Glutamatergic neuron (in vitro differentiated cells): ENCODE measurements at places on chromosomes 5 and 9. TPM values are rescaled to one million over a fixed set of nuclear protein-coding genes. Genes with fewer than 3 reads are reported as not detected.

Gene RASEF
- total RNA-seq, result 0.25 TPM

Gene TSSK1B
- total RNA-seq, result 0.54 TPM

Gene LPAR1
- total RNA-seq, result 0.56 TPM

Gene TRIM36
- total RNA-seq, result 99.4 TPM

Gene KIF4B
- total RNA-seq, result not detected

Gene SPINK7
- not detected for total RNA-seq

Gene PCDHB4
- 7.8 TPM for total RNA-seq

Gene SOHLH1
- total RNA-seq, result not detected

Gene GPR151
- not detected for total RNA-seq

Gene NTNG2
- total RNA-seq, result 43.7 TPM

Gene FRMPD1
- total RNA-seq, result 38.1 TPM

Gene TOR1B
- total RNA-seq, result 33.5 TPM

Gene PCDHB15
- 29.5 TPM for total RNA-seq

Gene DNAJC25
- total RNA-seq, result 7.4 TPM

Gene GRM6
- total RNA-seq, result not detected

Gene ZDHHC11
- 73.0 TPM for total RNA-seq

Gene CCDC180
- 13.1 TPM for total RNA-seq

Gene PDZD2
- total RNA-seq, result 23.3 TPM

Gene ELOVL7
- 0.59 TPM for total RNA-seq

Gene PCDHGA2
- total RNA-seq, result 3.0 TPM

Gene GDA
- total RNA-seq, result 1.2 TPM

Gene SMARCA2
- total RNA-seq, result 14.5 TPM

Gene DBH
- total RNA-seq, result 1.8 TPM

Gene PCDHGB2
- total RNA-seq, result 8.9 TPM

Gene PCDHB3
- total RNA-seq, result 36.9 TPM

Gene WNK2
- total RNA-seq, result 336 TPM

Gene SLCO6A1
- total RNA-seq, result 1.6 TPM

Gene FAM78A
- total RNA-seq, result 14.9 TPM

Gene NSD1
- 151 TPM for total RNA-seq

Gene CBY3
- not detected for total RNA-seq

Gene INSL6
- total RNA-seq, result not detected
